Mesenchymal stem cell (in vitro differentiated cells and primary cell): ENCODE measurements at places on chromosomes 4 and X.

DNA sequence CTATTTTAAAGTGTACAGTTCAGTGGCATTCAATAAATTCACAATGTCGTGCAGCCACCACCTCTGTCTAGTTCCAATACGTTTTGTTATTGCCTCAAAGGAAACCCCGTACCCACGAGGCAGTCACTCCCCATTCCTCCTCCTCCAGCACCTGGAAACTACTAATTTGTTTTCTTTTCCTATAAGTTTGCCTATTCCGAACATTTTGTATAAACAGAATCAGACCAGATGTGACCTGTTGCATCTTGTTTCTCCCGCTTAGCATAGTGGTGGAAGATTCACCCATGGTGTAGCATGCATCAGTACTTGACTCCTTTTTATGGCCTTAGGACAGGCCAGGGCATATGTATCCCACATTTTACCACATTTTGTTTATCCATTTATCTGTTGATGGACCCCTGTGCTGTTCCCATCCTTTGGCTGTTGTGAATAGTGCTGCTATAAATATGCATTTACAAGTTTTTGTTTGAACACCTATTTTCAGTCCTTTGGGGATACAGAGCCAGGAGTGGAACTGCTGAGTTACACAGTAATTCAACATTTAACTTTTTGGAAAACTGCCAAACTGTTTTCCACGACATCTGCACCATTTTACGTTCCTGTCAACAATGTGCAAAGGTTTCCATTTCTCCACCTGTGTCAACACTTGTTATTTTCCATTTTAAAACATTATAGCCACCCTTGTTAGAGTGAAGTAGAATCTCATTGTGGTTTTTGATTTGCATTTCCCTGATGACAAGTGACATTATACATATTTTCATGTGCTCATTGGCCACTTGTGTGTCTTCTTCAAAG is 57.8 kb upstream of the STX18 start:
- no peak for DNase-seq

DNA sequence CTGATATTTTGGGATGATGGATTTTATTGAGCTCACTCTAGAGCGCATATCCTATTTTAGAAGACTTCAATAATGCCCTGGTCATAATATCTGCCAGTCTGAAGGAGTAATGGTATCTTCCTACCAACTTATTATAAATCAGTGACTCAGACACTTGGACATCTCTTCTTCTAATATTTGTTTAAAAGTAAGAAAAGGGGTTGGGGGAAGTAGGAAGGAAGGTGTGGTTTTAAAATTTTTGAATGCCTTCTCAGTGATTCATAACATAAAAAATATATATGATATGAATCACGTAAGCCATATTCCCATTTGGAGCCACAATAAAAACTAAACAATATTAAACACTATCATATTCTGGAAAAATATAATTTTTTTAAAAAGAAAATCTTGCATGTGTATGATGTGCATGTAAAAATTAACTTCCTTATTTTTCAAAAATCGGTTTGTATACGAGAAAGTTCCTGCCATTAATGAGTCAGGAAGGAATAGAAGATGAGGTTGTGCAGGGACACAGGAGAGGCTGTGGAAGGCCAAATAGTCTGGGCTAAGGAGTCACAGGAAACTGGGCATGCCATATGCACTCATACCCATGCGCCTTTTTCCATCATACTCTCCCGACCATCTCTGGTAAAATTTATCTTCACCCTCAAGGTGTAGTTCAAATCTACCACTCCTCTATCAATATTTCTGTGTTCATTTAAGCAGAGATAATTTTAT is 286.5 kb downstream of the EPHA5 start:
- DNase-seq, result no peak

- peak; percentile 15 for DNase-seq
Measured at GRCh38 chr4:173919196-173919595, 364.3 kb downstream of the FBXO8 start.

DNA sequence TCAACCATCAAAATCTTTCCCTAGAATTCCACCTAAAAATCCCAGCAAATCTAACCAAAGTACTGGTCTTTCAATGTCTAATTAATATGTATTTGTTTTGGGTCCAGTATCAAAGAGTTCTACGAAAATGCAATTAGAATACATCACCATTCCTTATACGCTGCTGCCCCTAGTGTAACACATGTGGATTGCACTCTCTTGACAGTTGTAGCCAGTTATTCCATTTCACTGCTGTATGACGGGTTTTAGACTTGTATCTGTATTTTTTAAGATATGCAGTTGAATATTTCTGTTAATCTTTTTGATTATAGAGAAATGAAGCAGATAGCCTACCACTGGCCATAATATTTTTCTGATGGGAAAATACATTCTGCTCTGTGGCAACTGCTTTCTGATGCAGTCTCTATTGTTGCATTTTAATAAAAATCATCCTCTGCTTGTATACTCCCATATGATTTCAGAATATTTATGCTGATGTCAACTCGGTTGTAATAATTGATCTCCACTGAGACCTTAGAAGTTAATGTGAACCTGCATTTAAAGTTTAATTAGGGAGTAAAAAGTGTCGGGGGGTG is 17.1 kb upstream of the PAGE2B start:
- peak; percentile 35 for DNase-seq

DNA sequence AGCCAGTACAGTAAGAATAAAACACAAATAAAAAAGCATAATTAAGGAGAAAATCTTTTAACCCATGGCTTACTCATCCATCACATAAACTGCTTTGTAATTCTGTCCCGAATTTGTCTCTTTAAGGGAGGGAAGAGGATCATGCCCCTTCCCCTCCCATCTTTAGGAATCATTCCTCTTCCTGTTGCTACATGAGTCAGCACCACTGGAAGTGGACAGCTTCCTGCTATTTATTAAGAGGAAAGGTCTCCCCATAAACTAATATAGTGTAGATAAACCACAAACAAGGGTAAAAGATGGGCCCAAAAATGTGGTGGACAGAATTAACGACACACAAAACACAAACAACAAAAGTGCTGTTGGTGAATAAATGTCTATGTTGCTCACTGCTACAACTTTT is 75.8 kb downstream of the PPP3CA start:
- DNase-seq, result peak; percentile 52

DNA sequence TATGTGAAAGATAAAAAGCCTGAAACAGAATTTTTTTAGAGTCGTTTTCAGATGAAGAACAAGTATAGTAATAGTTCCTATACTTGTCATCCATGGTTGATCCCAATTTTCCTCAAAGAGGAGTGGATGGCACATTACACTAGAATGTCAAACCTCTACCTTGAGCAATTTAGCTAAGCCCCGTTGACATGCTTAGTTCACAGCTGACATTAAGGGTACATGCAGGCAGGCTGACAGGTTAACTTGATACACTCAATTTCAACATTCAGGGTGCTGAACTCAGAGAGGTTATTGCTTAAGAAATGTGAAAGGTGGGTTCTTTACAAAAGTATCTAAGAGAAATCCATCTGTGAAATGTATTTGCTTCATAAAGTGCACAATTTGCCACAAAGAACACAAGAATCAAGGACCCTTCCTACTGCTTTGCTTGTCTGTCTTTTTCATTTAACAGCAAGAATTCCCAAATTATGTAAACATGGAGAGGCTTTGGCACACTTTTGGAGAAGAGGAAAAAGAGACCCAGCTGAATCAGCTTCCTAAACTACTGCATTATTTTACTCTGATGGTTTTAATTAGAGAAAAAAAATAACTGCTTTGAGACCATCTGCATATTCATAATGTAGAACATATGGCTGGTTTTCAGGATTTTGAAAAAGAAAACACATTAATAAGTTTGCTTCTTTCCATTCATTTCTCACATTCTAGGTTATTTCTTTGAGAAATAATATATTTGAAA is 122.5 kb upstream of the DDIT4L start:
- no peak for DNase-seq

DNA sequence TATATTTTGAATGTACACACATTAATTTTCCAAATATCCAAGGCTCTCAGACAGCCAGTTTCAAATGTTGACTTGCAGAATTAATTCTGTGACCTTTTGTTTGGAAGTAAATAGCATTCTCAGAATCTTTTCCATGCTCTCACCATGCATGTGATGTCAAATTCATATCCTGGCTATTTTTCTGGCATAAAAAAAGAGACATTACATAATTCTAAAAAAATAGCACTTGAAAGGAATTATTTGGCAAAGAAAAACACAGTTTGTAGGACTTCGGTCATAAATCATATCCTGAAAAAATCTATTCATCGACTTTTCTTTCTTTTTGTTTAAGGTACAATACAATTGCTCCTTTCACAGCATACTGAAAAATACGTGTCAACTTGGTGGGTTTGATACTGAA is 111.2 kb downstream of the GLRA3 start:
- peak; percentile 25 for DNase-seq
